ENCODE measurements at places on chromosomes 12 and 14.

DNA sequence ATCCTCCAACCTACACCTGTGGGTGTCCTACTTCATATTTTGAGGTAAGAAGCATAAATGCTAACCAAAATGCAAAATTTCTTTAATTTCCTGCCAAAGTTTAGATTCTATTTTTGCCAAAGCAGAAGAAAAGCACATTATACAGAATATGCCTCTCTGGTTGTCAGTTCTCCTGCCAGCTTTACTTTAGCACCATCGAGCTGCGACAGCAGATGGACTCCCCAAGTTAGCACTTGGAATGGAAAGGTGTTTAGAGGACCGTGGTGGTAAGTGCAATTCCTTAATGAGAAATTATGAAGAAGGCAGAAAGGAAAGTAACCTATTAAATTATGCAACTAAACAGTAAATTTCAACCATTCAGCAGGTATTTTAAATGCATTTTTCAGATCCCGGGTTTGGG lies 326.6 kb downstream of the RERGL start:
- no peak for DNase-seq

GRCh38 chr12:67669934-67670631 lies 21.5 kb downstream of the DYRK2 start:
- DNase-seq: no peak

GRCh38 chr12:11702959-11703358 lies 53.5 kb downstream of the ETV6 start:
- no peak for DNase-seq

- DNase-seq: no peak
Observed at GRCh38 chr12:67344979-67345710, 76.0 kb downstream of the CAND1 start.

DNA sequence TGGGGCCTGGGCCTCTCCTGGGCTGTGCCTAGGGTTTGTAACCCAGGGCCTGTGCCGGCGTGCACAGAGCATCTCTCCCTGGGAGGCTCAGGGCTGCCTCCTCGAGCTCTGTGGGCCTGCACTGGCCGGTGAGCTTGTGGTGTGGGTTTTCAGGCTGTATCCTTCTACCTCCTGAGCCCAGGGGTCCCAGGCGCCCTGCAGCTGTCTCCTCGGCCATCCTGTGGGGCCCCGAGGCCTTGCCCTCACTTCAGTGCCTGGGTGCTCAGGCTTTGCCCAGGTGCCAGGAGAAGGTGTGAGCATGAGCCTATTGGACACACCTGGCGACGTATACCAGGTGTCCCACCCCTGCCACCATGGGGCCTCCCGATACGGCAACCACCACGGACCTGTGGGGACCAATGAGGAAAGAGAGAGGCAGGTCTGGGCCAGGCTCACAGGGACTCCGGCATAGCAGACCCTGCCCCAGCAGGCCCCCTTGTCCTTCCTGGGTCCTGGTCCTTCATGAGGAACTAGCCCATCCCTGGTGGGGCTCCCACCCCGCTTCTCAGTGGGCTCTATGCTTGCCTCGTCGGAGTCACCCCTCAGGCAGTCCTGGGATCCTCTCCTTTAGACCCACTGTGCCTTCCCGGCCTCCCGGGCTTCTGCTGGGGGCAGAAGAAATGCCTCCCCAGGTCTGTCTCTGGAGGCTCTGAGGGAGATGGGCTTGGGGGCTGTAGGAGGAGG lies 400.2 kb downstream of the TMEM121 start:
- DNase-seq: no peak

DNA sequence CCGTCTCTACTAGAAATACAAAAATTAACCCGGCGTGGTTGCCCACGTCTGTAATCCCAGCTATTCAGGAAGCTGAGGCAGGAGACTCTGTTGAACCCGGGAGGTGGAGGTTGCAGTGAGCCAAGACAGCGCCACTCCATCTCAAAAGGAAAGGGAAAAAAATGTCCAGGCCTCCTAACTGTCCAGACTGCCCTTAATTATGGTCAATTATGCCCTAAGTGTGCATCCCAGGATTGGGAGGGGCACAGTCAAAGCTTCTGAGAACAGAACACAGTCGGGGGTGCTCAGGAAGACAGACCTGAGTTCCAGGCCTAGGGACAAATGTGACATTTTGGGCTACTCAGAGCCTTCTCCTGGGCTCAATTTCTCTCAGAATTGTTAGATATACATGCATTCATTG lies 31.8 kb upstream of the SMUG1 start:
- DNase-seq: no peak

DNA sequence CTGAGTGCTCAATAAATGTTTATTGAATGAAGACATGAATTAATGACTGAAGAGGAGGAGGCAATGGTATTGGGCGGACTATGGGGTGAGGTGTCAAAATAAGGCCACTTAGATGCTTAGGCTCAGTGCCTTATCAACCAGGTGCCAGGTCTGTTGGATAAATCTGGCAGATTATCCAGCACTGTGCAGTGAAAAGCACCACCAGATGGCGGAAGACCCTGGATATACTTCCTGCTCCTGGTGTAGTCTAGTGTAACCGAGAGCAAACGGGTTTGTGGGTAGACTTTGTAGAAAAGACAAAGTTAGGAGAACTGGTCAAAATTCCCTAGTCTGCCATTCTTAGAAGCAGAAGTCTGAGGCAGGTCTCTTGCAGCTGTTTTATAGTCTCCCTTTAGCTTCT lies 306.3 kb downstream of the ATP23 start:
- no peak for DNase-seq

- no peak for DNase-seq
Observed at GRCh38 chr12:50520416-50521207, 15.8 kb downstream of the DIP2B start.

DNA sequence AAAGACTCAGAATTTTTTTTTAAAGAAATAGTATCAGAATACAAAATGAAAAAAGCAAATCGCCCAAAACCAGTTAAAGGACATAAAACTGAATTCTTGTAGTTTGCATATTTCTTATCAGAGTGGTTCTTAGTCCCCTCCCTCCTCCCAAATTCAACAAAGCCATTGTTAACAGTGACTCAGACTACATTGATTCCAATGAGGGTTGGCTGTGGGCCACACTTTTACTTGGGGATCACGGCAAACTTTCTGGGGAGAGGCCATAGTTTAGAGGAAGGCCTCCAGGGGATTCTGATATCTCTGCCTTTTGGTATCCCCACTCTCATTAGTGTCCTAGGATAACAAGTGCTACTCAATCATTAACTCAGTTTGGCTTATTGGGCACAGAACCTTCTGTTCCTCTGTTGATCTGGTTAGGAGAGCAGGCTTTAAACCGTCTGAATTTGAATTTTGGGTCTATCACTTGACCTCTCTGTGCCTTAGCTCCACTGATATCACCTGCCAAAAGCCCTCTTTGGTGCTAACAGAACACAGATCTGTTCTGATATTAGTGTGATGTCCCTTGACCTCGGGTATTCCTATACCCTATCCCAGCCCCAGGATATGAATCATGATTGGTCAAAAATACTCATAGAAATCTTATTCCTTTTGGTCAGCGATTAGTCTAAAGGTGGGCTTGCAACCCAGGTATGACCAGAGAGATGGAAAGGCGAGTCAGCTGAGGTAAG lies 45.2 kb upstream of the APPL2 start:
- no peak for DNase-seq

GRCh38 chr12:56160193-56160763 lies 2.1 kb downstream of the MYL6 start:
- DNase-seq: no peak

DNA sequence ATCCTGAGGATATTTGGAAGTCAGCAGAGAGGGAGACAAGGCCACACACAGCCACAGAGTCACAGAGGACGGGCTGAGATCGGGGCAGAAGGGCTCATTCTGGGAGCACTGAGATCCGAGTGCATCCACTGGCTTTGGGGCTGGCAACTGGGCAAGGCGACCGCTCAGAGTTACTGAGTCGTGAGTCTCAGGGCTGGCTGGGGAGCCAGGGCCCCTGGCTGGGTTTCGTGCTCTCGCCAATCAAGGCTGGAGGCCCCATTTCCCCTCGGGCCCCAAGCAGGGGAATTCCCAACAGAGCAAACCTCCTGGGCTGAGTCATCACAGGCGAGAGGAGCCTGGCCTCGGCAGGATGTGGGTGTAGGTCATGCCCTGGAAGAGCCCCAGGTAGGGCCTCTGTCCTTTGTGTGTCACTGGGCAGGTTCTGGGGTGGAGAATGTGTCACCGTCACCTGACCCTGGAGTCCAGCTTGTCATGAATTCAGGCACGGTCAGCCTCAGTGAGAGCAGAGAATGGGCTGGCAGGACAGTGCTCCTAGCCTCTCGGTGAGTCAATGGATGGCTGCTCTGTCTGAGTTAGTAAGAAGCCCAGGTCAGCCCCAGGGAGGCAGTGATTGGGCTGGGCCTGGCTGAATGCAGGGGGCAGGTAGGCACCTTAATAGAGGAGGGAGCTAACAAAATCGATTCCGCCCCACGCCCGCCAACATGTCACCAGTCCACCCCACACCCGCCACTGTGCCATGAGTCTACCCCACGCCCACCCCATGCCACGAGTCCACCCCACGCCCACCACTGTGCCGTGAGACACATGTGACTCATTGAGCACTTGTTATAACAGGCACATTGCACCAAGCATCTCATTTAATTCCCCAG lies 16.9 kb downstream of the ASB2 start:
- DNase-seq: peak; percentile 93

DNA sequence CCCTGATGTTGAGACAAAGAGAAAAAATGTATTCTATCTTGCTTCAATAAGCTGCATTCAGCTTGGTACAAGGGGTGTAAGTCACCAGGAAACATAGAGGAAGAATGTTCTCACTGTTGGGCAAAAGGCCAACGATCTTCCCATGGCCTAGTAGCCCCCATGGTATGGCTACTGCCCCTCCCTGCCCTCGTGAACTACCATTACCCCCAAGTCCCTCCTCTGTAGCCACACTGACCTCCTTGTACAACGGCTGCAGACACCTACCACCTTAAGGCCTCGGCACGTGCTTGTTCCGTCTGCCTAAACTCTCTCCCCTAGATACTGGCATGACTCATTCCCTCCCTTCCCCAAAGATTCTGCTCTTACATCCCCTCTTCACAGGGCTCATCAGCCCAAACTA lies 81.9 kb upstream of the ANO2 start:
- no peak for DNase-seq

- DNase-seq: no peak
Observed at GRCh38 chr14:75234173-75235115, 44.2 kb upstream of the FOS start.

- no peak for DNase-seq
Observed at GRCh38 chr12:62078020-62078419, 182.2 kb upstream of the USP15 start.

- no peak for DNase-seq
Observed at GRCh38 chr12:41101806-41102205, 86.3 kb upstream of the PDZRN4 start.

- DNase-seq: no peak
Observed at GRCh38 chr14:99968191-99968920, 96.9 kb upstream of the EVL start.

DNA sequence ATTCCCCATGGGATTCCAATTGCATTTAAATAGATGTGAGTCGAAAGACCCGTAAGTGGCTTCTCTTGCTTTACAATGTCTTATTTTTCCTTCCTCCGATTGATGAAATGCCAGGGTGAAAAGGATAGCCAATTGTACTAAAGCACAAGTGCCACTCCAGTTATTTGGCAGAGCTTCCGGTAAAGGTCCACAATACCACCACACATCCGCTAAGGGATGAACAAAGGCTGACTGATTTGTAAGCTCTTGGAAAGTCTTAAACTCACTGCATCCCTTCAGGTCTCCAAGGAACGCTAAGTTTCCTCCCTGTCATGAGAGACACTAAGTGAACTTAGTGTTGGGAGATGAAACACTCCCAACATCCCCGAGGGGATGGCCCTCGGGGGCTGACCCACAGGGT lies 21.2 kb upstream of the RNASE1 start:
- no peak for DNase-seq

- DNase-seq: no peak
Observed at GRCh38 chr12:49032679-49033447, 14.3 kb upstream of the PRKAG1 start.

GRCh38 chr14:50061664-50062437 lies 54.5 kb downstream of the VCPKMT start:
- peak; percentile 84 for DNase-seq

DNA sequence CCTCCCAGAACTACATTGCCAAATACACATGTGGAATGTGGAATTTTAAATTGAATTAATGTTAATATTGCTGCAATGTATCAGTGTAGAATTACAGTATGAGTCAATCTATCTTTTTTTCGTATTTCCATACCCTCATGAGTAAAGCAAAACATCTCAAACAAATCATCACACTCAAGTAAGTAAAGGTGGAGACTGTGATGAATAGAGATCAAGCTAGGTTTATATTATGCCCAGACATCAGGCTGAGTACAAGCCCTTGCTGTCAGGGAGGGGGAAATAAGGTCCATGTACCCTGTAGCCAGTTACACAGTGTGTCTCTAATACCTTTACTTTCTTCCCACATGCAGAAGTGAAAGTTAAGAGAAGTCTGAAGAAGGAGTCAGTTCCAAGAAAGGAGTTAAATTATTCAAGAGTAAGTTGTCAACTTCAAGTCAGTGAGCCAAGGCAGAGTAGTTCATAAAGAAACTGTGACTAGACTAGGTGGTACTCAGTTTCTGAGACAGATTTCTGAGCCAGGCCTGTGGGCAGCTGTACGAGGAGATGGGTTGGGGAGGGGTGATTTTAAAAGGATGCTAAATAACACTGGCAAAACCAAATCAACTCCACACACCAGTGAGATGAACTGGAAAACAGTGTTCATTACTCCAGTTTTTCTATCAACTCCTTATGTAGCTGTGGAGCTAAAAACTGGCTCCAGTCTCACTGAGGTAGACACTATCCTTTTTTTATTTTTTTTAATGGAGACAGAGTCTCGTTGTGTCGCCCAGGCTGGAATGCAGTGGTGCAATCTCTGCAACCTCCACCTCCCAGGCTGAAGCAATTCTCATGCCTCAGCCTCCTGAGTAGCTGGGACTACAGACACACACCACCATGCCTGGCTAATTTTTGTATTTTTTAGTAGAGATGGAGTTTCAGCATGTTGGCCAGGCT lies 23.8 kb upstream of the STK38L start:
- DNase-seq: peak; percentile 74

DNA sequence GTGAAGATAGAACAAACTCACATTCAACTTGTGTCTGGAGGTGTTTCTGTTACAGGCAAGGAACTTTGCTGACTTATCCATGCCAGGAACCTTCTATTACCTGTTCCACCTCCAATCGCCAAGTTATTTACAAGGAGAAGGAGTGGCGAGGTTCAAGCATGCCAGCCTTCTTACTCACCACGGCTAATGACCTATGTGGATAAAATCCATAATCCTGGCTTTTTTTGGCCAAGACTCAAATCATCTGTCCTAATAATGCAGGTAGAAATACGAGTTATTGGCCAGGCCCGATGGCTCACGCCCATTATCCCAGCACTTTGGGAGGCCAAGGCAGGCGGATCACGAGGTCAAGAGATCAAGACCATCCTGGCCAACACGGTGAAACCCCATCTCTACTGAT lies 241.6 kb downstream of the TMEM132D start:
- DNase-seq: no peak

Measured in GM12864 (cell line).